ENCODE measurements at places on chromosomes 7 and 10.

- no peaks in the 10 kb centered on the region for H3K36me3 ChIP-seq
- no peak overlapping the region for H3K27ac ChIP-seq
- H3K4me3 ChIP-seq = no peak overlapping the region
- no peak for DNase-seq
- no peaks in the 10 kb centered on the region for H3K27me3 ChIP-seq
Measured at GRCh38 chr10:48931188-48931587, 8.5 kb downstream of the LRRC18 start.

GRCh38 chr7:105319578-105319977 lies 69.1 kb downstream of the SRPK2 start:
- no peaks in the 10 kb centered on the region for H3K36me3 ChIP-seq
- H3K4me3 ChIP-seq = no peak overlapping the region
- DNase-seq = no peak
- H3K27me3 ChIP-seq = no peaks in the 10 kb centered on the region

- no peaks in the 10 kb centered on the region for H3K27me3 ChIP-seq
- H3K27ac ChIP-seq = no peak overlapping the region
- DNase-seq = no peak
- H3K36me3 ChIP-seq = no peaks in the 10 kb centered on the region
- H3K4me3 ChIP-seq = no peak overlapping the region
- peaks cover 12% of the 10 kb centered on the region for H3K4me1 ChIP-seq
Measured at GRCh38 chr7:141161550-141162535, 88.0 kb downstream of the TMEM178B start.

DNA sequence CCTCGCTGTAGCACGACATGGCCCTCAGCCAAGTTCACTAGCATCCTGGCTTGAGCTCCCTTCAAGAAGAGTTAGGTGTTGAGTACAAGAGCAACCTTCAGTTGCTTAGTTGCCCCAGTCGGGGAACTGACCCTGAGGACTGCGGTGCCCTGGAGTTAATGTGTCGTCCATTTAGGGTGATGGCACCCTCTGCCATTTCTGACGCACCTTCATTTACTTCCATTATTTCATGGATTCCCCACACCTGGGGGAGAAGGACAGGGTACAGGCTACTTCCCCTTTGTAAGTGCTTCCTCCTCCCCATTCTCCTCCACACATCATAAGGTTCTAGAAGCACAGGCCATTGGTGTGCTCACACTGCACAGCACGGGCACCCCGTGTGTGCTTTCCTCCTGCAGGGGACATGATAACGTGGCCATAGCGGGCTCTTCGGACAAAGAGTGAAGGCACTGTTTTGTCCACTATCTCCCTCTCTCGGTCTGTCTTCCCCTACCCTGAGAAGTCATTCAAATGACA lies 1.8 kb downstream of the ALOX5 start:
- no peak overlapping the region for H3K4me3 ChIP-seq
- H3K27ac ChIP-seq = peak overlapping the region; percentile 80
- peaks cover 16% of the 10 kb centered on the region for H3K4me1 ChIP-seq
- H3K27me3 ChIP-seq = peaks cover 67% of the 10 kb centered on the region
- DNase-seq = no peak

DNA sequence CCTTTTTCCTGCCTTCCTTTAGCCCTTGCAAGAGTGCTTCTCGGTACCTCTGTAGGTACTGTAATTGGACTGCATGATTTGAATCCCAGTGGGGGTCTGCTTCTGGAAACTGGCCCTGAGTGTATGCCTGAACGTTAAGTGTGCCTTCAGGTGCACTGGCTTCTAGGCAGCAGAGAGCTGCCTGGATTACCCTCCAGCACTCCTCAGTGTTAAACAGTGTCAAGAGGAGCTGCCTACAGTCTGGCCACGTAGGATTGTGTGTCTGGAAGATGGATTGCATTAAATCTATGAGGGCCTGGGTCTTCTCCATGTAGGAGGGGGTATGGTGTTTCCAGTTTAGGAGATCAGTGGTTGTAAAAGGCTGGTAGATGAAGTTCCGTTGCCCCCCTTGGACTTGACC lies 103.7 kb downstream of the TRIM24 start:
- peak overlapping the region; percentile 61 for H3K27ac ChIP-seq
- peaks cover 25% of the 10 kb centered on the region for H3K4me1 ChIP-seq
- H3K27me3 ChIP-seq = no peaks in the 10 kb centered on the region
- no peak for DNase-seq
- peaks cover 9% of the 10 kb centered on the region for H3K36me3 ChIP-seq

All from esophagus squamous epithelium (tissue), 5 donors.